Activated naive CD4-positive, alpha-beta T cell treated with anti-CD3 and anti-CD28 coated beads for 36 hours (primary cell): ENCODE measurements at places on chromosomes 2 and 18. TPM values are rescaled to one million over a fixed set of nuclear protein-coding genes. Genes with fewer than 3 reads are reported as not detected.

DNA sequence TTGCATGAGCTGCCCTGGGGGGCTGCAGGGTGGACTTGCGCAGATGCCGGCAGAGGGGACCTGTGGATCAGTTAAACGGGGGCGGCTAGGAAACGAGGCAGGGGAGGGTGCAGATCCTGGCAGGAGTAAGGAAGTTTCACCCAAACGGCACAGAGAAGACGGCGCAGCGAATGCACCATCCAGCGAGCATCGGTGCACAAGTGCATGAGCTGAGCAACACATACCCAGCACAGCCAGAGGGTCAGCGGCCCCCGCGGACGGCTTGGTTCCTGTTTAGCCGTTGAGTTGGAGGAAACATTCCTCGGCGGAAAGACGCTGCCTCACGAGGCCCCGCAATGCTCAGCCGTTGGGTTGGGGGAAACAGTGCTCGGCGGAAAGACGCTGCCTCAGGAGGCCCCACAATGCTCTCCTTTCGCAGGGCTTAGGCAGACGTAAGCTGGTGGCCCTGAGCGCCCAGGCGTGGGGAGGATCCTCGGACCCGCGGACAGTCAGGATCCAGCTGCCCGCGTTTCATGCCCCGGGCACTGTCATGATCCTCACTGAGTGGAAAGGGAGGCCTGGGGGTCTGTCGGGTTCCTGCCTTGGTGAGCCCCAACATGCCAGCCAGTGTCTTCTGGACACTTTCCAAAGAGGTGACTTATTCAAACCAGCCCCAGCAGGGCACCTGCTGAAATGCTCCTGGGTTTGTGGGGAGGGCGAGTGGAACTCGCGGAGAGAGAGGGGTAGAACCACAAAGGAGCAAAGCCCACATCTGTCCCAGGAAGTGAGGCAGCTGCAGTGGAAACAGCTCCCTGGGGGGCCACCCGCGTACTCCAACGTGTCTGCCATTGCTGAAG, 86.3 kb downstream of the NDUFA10 start:
- no peak overlapping the region for H3K27ac ChIP-seq
- peaks cover 2% of the 10 kb centered on the region for H3K27me3 ChIP-seq
- H3K4me1 ChIP-seq, result peaks cover 4% of the 10 kb centered on the region
- H3K36me3 ChIP-seq, result no peaks in the 10 kb centered on the region
- no peak overlapping the region for H3K4me3 ChIP-seq

Gene TSPYL6
- total RNA-seq, result not detected

Gene LOXHD1
- total RNA-seq, result 0.05 TPM

Gene TUBA3D
- total RNA-seq, result not detected

Gene PLGLB1
- total RNA-seq, result 0.37 TPM

DNA sequence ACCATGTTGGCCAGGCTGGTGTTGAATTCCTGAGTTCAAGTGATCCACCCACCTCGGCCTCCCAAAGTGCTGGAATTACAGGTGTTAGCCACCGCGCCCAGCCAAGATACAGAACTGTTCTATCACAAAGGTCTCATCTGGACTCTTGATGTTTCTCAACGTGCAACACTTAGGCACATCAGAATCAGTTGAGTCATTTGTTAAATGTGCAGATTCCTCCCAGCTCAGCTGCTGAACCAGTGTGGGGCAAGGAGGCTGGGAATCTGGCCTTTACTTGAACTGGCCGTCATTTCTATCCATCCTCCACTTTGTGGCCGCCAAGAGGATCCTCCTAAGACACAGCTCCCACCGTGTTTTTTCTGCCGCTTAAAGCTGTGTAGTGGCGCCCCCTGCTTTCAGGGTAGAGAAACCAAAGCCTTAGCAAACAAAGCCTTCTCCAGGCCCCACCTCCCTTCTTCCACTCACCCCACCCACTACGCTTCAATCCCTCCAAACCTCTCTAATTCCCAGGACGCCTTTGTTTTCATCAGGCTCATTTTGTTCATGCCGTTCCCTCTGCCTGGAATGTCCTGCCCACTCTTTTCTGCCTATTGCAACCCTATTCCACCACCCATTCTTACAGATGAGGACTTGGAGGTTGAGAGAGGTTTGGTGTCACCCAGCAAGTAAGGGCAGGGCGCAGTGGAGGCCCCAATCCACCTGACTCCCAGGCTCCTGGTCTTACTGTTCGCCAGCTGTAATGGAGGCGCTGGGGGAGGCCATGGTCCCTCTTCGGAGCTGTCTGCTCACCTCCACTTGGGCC, 776 bp upstream of the SPEG start:
- H3K36me3 ChIP-seq, result no peaks in the 10 kb centered on the region
- H3K4me1 ChIP-seq, result peaks cover 4% of the 10 kb centered on the region
- DNase-seq, result peak; percentile 61
- no peak overlapping the region for H3K4me3 ChIP-seq
- H3K27ac ChIP-seq, result no peak overlapping the region

- H3K4me3 ChIP-seq, result no peak overlapping the region
- H3K4me1 ChIP-seq, result no peaks in the 10 kb centered on the region
- H3K27me3 ChIP-seq, result peaks cover 7% of the 10 kb centered on the region
- H3K36me3 ChIP-seq, result no peaks in the 10 kb centered on the region
Measured at GRCh38 chr2:121128741-121129659, 156.0 kb downstream of the TFCP2L1 start.

DNA sequence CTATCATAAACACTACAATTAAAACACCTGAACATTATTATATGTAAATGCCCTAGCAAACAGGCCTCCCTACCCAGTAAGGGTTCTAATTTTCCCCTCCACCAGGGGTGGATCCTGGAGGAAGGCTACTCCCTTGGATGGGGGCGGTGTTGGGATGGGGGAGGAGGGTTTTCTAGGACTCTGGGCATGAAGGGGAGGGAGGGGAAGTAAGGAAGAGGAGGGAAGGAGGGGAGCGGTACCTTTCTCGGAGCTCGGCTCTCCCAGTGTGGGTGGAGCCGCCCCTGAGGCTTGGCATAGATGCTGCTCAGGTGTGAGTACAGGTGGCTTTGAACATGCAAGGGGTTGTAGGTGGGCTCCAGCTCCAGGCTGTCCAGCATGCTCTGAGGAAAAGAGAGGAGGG, 5.4 kb downstream of the DOK1 start:
- no peak overlapping the region for H3K27ac ChIP-seq
- H3K27me3 ChIP-seq, result peaks cover 18% of the 10 kb centered on the region
- DNase-seq, result no peak
- peaks cover 4% of the 10 kb centered on the region for H3K36me3 ChIP-seq
- H3K4me1 ChIP-seq, result peaks cover 8% of the 10 kb centered on the region

Gene ASNSD1
- 35.4 TPM for total RNA-seq

GRCh38 chr2:160345071-160345764, 145.1 kb upstream of the ITGB6 start:
- DNase-seq, result no peak
- H3K27ac ChIP-seq, result peak overlapping the region; percentile 66
- H3K36me3 ChIP-seq, result peaks cover 4% of the 10 kb centered on the region
- no peaks in the 10 kb centered on the region for H3K27me3 ChIP-seq

DNA sequence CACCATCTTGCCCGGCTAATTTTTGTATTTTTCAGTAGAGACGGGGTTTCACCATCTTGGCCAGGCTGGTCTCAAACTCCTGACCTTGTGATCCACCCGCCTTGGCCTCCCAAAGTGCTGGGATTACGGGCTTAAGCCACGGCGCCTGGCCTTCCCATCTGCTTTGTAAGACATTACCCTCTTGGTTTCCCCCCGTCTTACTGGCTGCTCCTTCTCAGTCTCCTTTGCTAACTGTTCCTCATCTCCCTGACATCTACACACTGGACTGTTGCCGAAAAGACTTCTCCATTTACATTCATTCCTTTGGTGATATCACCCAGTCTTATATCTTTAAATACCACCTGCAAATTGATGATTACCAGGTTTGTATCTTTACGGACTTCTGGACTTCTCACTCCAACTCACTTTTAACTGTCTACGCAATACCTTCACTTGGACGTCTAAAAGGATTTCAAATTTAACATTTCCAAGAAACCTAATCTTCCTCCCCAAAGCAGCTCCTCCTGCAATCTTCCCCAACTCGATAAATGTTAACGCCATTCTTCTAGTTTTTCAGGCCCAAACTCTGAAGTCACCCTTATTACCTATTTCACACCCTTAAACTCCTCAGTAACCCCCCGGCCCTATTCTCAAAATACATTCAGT, 37.9 kb downstream of the YES1 start:
- H3K4me3 ChIP-seq, result no peak overlapping the region
- DNase-seq, result no peak
- no peak overlapping the region for H3K27ac ChIP-seq
- H3K36me3 ChIP-seq, result peaks cover 7% of the 10 kb centered on the region
- peaks cover 13% of the 10 kb centered on the region for H3K4me1 ChIP-seq
